Heart right ventricle (tissue), 16 donors: ENCODE measurements at places on chromosomes 3 and 15. TPM values are rescaled to one million over a fixed set of nuclear protein-coding genes. Genes with fewer than 3 reads are reported as not detected.

Gene GRAMD2A
- polyA plus RNA-seq: not detected

Gene ARHGEF3
- 7.4 TPM for polyA plus RNA-seq

Gene PLSCR4
- polyA plus RNA-seq: 4.6 TPM

Gene FSTL1
- polyA plus RNA-seq: 54.4 TPM

Gene SPTBN5
- 8.7 TPM for polyA plus RNA-seq

Gene APOD
- polyA plus RNA-seq: 199 TPM

Gene ZNF860
- 0.15 TPM for polyA plus RNA-seq

DNA sequence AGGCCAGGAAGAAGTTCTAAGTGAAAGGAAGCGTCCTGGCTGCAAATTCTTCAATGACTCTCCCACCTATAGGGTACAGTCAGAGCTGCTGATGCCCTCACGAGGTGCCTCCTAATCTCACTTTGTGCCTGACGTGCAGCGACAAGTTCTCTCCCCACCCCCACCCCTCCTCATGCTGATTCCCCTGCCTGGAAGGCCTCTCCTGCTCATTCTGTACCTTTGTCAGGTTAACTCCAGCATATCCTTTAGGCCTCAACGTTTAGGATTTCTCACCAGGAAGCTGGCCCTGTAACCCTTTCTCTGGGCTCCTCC is 25.0 kb downstream of the SLC12A8 start:
- no peak for DNase-seq

DNA sequence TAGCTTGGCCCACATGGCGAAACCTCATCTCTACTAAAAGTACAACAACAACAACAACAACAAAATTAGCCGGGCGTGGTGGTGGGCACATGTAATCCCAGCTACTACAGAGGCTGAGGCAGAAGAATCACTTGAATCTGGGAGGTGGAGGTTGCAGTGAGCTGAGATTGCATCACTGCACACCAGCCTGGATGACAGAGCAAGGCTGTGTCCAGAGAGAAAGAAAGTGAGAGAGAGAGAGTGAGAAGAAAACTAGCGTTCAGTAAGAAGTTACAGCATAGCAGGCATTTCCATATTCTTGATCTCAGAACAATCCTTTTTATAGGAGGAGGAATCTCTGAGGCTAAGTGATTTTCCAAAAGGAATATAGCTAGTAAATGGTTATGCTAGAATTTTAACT is 1076.1 kb downstream of the AGBL1 start:
- DNase-seq: no peak

DNA sequence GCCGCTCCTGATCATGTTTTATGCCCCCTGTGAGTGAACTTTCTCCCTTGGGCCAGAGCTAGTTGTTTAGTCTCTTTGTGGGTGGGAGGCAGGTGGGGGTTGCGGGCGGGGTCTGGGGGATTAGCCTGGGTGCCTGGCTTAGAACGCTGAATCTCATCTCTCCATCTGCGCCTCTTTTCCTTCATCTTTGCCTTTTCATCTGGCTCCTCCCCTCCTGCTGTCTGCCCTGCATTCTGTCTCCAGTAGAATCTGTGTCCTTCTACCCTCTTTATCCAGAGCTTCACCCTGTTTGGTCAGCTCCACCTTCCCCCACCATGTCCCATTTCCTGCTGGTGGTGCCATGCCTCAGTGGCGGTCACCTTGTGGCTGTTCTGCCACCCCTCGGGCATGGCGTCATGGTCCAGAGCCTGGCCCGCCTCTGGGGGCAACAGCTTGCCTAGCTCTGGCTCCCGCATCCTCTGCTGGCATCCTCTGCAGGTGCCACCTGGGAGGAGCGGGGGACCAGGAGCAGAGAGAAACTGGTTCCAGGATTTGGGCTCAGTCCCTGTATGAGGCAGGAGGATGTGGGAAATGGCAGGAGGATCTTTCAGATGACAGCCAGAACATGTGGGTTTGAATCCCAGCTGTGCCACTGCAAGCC is 44.3 kb downstream of the PDIA5 start:
- no peak for DNase-seq

DNA sequence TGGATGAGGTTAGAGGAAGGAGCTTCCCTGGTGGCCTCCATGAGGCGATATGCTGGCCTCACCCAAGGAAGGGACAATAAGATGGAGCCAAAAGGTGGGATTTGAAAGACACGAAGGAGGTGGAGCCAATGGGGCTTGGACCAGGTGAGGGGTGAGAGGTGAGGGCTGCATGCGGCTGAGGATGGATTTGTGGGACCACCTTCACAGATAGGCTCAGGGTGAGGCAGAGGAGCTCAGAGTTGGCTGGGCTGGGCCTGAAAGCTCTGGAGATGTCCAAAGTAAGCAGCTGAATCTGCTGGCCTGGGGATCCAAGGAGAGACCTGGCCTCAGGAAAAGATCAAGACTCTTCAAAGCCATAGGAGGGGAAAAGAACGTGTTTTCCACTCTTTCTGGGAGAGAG is 49.8 kb downstream of the EXOG start:
- DNase-seq: no peak

DNA sequence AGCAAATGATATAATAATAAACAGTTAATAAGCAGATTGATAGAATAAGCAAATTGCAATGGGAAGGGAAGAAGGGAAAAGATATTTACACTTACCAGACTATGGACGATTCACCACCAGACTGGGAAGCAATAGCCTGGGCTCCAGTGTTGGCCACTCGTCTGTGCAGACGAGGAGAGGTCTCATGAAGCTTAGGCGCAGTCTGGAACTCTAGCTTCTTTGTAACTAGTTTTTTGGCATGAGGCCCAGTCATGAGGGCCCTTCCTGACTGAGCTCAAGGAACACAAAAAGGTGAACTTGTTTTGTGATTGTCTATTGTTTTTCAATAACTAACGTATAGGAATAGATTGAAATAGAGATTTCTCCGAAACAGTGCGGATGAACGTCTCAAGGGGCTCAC is 63.3 kb upstream of the GATM start:
- no peak for DNase-seq

DNA sequence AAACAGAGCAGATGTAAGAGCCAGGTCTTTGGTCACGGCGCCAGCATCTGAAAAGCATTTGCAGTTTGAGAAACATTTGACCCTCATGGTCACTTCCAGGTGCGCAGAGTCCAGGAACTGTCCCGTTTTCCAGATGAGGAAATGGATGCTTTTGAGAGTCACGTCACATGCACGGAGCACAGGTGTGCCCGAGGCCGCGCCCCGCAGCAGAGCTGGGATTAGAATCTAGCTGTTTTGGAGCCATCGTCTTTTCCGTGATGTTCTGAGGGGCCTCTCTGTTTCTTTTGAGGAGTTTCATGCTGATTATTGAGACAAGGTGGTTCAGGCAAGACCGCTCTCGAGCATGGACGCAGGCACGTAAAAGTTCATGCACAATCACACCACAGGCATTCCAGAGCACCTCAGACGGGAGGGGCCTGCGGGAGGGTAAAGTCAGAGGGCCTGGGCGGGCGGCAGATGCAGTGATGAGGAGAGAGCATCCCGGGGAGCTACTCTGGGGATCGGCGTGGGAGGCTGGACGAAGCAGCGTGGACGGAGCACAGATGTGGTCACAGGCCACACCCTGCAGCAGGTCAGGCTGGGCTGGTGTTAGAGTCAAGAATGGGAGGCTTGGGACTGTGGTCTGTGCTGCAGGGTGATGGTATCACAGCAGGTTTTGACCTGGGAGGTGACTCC is 139.2 kb upstream of the MEF2A start:
- DNase-seq: no peak

DNA sequence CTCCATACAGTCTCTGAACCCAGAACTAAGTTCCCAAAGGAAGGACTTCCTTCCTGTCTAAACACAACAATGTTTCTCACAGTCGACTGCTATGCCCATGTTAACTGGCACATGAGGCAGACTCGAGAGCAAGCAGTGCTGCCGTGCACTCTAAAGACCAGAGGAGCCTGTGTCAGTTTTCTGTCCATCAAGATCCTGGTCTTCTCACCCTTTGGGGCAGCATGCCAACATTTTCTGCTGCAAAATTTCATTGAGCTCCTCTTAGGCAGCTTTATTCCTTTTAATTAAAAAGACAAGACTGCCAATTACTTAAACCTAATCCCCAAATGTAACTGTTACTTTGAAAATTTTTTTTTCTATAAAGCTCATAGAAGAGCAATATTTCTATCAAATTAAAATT is 205.1 kb downstream of the GAP43 start:
- DNase-seq: no peak

- no peak for DNase-seq
Observed at GRCh38 chr3:14522768-14523167, 17.4 kb downstream of the GRIP2 start.

DNA sequence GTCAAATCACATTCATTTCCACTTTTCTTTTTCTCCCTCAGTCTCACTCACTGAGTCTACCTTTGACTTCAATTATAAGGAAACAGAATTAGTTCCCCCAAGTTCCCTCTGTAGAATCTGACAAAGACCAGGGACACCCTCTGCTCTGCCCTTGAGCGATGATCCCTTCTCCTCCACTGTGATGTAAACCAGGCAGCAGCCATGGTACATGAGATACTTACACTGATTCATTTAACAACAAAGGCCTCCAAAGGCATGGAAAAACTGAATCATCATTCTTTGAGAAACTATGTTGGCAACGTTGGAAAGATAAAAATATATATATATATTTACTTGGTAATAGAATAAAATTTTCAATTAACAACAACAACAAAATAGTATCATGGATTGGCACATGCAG is 84.1 kb downstream of the P3H2 start:
- DNase-seq: no peak
